ENCODE measurements at places on chromosomes 2 and 18.

- no peak for DNase-seq
Measured at GRCh38 chr2:144434425-144435222, 85.3 kb downstream of the ZEB2 start.

- DNase-seq, result no peak
Measured at GRCh38 chr2:69831354-69831905, 2.0 kb downstream of the GMCL1 start.

GRCh38 chr2:105383432-105384166, 15.3 kb downstream of the FHL2 start:
- DNase-seq, result no peak

DNA sequence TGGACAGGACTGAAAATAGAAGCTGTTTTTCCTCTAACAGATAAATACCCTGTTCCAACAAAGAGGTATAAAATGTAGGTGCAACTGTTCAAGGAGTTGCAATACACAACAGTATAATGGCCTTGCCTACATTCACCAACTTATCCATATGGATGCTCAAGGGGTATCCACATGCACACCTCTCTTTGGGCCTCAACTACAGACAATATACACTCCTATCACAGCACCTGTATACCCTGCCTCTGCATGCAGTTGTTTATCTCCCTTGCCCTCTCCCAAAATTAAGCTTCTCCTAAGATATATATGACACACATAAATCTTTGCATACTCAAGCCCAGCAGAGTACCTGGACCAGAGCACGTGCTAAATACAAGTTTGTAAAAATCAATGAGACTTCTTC, 37.3 kb downstream of the DARS1 start:
- no peak for DNase-seq

DNA sequence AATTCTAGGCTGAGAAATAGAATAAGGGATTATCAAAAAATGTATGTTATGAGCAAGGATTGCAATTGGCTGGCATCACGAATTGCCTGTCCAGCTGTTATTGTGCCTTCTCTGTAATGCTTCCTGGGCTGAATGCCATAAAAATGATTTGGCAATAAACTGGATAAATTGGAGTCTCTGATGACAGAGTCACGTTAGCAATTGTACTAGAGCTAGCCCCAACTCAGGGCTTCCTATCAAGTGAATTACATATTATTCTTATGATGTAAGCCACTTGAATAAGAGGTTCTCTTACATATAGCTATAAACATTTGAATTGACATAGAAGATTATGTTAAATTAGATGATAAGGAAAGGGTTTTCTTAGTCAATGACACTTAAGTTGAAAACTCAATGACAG, 607.5 kb upstream of the REG3G start:
- DNase-seq, result no peak

- DNase-seq, result peak; percentile 8
Measured at GRCh38 chr18:71443706-71444480, 1100.2 kb downstream of the CBLN2 start.

Data from COLO829 (cell line).